ENCODE measurements at places on chromosomes 5 and 9.

GRCh38 chr5:65037831-65038815 lies 269.4 kb downstream of the CWC27 start:
- peak; percentile 40 for DNase-seq

GRCh38 chr5:9313751-9314150 lies 232.1 kb downstream of the SEMA5A start:
- no peak for DNase-seq

DNA sequence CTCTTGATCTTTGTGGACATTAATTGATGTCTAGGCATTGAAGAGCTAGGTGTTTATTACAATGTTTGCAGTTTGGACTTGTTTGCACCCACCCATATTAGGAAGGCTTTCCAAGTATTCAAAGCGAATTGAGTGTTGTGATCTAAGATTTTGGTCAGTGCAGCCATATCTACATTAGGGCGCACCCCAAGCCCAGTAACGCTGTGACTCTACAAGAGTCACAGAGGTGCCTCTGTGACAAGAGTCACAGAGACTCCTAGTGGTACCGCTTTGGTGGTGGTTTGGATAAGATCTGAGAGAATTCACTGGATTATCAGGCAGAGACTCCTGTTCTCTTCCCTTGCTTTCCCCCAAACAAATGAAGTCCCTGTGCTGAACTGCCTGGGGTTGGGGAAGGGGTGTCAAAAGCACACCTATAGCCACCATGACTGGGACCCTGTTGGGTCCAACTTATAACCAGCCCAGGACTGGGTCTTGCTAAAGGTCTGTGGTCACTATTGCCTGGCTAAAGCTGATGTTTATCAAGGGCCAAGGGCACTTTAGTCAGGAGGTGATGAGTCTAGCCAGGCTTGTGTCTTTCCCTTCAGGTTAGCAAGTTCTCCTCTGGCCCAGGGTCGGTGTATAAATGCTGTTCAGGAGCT lies 114.1 kb upstream of the RIOK2 start:
- DNase-seq = no peak

GRCh38 chr5:138927979-138928378 lies 52.8 kb upstream of the LRRTM2 start:
- no peak for DNase-seq

DNA sequence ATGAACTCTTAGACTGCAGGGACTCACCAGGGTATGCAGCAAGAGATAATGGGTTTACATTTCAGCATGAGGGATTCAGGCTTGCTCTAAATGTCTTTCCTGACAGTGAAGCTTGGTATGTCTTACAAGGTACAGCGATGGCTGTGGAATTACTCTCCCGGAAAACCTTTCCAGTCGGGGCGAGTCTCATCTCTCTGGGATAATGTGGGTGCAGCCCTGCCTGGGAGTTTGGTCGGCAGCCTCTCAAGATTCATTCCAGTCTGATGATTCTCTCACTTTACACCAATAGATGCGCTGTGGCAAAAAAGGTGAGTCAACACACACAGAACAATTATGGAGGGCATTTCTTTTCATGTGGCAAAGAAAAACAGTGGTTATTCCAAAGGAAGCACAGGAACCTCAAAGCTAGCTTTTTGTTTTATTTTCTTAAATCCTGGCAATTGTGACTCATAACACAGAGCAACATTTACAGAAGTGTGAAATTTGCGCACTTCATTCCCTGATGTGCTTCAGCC lies 190.3 kb downstream of the DCP2 start:
- DNase-seq = no peak
